ENCODE measurements at places on chromosomes 4 and X.

- DNase-seq, result no peak
Measured at GRCh38 chr4:112403101-112403945, 106.2 kb downstream of the ALPK1 start.

DNA sequence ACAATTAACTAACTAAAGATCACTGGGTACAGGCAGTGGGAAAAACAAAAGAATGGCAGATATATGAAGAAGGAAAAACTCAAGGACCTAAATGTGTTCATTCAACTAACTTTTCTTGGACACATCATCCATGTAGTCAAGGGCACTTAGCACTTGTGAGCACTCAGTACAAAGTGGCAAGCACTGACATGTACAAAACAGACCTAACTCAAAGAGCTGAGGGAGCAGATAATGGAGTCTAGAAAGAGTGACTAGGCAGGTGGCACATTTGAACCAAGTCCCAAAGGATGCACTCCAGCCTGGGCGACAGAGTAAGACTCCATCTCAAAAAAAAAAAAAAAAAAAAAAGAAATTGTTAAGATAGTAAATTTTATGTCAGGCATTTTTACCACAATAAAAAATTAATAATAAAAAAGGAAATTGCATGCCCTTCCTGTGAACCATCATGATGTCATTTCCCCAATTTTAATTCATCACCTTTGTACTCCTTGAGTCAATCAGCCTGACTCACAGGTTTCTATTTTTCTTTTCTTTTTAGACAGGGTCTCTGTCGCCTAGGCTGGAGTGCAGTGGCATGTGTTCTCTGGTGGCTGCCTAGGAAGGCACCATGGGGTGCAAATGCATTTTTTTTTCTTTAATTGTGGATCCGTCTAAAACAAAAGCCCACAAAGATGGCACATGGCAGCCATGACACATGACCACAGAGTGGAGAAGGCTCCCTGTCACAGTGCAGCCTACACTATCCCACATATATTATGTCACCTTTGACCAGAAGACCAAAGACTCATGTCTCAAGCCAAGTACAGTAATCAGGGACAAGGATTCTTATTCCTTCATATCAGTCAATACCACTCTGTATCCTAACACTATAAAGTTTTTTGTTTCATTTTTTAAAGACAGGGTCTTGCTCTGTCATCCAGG, 91.9 kb downstream of the CHST7 start:
- DNase-seq, result no peak

- DNase-seq, result peak; percentile 53
Measured at GRCh38 chr4:89307446-89308160, at the start of gene GPRIN3. Gene GPRIN3 (minus strand): TSS chr4:89307800. CDS start chr4:89250110, 57,690 bp downstream.

- no peak for DNase-seq
Measured at GRCh38 chrX:25531096-25531495, 515.3 kb upstream of the ARX start.
